ENCODE measurements at places on chromosomes 12 and 14. TPM values are rescaled to one million over a fixed set of nuclear protein-coding genes. Genes with fewer than 3 reads are reported as not detected.
A peak's percentile ranks its signal among the peaks of the same experiment; 100 is the strongest.

TAS2R46 gene
- not detected for polyA plus RNA-seq

TCL1B gene
- polyA plus RNA-seq = not detected

KRT5 gene
- polyA plus RNA-seq = 48.5 TPM

LTA4H gene
- polyA plus RNA-seq = 145 TPM

LPAR5 gene
- 1.2 TPM for polyA plus RNA-seq

USP44 gene
- 8.9 TPM for polyA plus RNA-seq

FGF6 gene
- not detected for polyA plus RNA-seq

DNA sequence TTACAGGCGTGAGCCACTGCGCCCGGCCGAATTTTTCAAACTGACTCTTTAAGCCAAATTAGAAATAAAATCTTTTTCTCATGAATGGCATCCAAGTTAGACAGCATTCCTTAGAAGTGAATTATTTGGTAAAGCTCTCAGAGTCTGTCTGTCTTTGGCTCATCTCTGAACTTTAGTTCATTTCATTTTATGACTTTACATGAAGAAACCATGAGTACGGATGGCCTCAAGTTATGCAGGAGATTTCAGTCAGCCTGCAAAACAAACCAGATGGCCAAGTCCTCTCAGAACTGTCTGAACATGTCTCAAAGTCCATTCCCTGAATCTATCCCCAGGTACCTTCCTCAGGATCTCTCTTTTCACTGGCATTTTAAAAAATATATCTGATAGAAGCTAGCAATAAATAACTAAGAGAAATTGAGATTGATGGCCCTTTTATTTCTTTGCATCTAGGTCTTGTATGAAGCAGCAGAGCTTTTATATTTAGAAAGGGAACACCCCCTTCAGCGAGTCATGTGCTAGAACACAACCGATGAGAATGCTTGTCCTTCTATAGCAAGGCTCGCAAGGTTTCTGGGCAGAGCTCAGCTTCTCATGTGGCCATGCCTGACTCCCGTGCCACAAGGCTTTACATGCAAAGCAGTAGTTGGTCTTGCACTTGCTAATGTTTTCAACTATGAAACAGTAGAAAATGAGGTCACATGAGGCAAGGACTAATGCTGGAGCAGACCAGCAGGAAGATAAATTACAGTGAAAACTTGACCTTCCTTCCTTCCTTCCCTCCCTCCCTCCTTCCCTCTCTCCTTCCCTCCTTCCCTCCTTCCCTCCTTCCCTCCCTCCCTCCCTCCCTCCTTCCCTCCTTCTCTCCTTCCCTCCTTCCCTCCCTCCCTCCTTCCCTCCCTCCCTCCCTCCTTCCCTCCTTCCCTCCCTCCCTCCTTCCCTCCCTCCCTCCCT is 125.0 kb downstream of the AKAP6 start:
- H3K27me3 ChIP-seq = no peaks in the 10 kb centered on the region
- no peak for DNase-seq
- H3K4me3 ChIP-seq = no peak overlapping the region
- H3K4me1 ChIP-seq = peaks cover 17% of the 10 kb centered on the region

GRCh38 chr14:35883677-35884293 is 57.6 kb downstream of the BRMS1L start:
- no peaks in the 10 kb centered on the region for H3K4me1 ChIP-seq
- no peaks in the 10 kb centered on the region for H3K27me3 ChIP-seq
- no peak overlapping the region for H3K4me3 ChIP-seq
- H3K27ac ChIP-seq = no peak overlapping the region
- H3K36me3 ChIP-seq = no peaks in the 10 kb centered on the region

DNA sequence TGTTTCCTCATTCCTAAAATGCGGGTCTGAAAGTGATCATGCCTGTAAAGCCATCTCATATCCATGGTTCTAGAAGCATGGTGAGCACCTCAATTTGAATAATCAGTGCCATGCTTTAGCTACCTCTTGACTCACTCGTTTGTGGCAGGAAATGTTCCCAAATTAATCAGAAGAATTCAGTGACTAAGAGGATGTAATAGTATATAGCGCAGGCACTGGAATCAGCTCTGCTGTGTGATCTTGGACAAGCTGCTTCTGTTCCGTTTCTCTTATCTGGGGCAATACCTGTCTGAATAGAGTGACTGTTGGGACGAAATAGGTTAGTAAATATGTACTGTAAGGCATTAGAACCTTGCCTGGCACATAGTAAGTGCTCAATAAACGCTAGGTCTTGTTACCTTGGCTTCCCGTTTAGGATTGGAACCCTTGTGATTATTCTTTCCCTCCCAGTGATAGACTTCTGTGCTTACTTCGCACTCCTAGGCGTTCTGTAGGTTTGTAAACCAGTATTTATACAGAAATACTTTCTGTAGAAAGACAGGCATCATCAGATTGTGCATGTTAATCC is 820 bp upstream of the SMAGP start:
- no peaks in the 10 kb centered on the region for H3K27me3 ChIP-seq
- peak overlapping the region; percentile 97 for H3K27ac ChIP-seq
- no peaks in the 10 kb centered on the region for H3K36me3 ChIP-seq
- no peak overlapping the region for H3K4me3 ChIP-seq
- H3K4me1 ChIP-seq = peaks cover 3% of the 10 kb centered on the region

GRCh38 chr12:58310809-58311622 is 369.6 kb downstream of the ATP23 start:
- no peak overlapping the region for H3K4me3 ChIP-seq
- H3K36me3 ChIP-seq = no peaks in the 10 kb centered on the region
- no peaks in the 10 kb centered on the region for H3K27me3 ChIP-seq
- H3K27ac ChIP-seq = no peak overlapping the region
- no peaks in the 10 kb centered on the region for H3K4me1 ChIP-seq

GRCh38 chr12:53419756-53420155 is 3.9 kb upstream of the AMHR2 start:
- no peaks in the 10 kb centered on the region for H3K36me3 ChIP-seq
- peak; percentile 25 for DNase-seq
- peaks cover 7% of the 10 kb centered on the region for H3K4me1 ChIP-seq
- H3K27ac ChIP-seq = no peak overlapping the region

DNA sequence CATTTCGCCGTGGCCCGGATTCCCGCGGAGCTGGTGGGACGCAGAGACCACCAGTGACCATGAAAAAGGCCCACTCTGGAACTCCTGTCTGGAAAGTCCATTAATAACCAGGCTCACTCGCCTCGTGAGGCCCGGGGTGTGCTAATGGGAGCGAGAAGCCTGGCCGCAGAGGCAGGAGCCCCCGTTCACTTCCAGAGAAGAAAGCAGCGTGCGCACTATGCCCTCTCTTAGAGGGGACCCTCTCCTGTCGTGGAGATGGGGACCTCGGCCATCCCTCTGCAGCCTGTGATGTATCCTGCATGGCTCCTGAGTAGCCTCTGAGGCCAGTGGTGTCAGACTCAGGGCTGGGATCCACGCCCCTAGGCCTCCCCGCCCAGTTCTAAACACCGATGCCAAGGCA is 134.1 kb upstream of the VRK1 start:
- H3K4me3 ChIP-seq = no peak overlapping the region
- H3K27ac ChIP-seq = no peak overlapping the region
- H3K27me3 ChIP-seq = no peaks in the 10 kb centered on the region
- H3K4me1 ChIP-seq = no peaks in the 10 kb centered on the region
- no peaks in the 10 kb centered on the region for H3K36me3 ChIP-seq

DNA sequence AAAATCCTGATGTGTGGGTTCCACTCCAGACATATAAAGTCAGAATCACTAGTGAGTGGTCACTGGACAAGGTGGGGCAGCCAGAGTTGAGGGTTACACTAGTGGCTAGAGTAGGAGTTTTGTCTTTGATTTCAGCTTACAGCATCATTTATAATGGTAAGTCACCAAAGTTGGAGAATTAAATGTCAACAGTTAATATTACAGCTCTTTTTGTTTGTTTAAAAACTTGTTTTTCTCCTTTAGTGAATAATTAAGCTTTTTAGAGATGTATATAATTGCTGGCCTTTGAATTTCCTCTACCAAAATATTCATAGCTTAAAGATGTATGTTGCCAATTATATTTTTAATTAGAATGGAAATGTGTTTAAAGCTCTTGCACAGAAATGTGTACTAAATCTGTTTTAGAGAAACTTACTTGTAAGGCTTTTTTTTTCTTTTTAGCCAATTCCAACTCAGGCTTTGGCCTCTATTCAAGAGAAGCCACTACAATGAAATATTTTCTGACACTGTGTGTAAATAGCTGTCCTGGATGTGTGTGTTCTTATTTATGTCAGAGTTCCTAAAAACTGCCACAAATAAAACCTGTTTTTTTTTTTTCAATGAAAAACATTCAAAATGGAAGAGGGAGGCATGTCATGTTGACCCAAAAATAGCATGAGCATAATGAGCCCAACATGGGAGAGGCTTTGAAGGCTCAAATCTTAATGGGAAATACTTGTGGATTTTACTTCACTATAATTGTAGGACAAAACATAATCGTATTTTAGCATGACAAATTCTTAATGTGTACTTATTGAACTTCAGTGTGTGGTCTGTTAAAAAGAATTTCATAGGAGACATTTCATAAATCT is 92.2 kb downstream of the TBC1D30 start:
- no peak overlapping the region for H3K4me3 ChIP-seq
- H3K36me3 ChIP-seq = no peaks in the 10 kb centered on the region
- peaks cover 11% of the 10 kb centered on the region for H3K4me1 ChIP-seq
- DNase-seq = peak; percentile 63

DNA sequence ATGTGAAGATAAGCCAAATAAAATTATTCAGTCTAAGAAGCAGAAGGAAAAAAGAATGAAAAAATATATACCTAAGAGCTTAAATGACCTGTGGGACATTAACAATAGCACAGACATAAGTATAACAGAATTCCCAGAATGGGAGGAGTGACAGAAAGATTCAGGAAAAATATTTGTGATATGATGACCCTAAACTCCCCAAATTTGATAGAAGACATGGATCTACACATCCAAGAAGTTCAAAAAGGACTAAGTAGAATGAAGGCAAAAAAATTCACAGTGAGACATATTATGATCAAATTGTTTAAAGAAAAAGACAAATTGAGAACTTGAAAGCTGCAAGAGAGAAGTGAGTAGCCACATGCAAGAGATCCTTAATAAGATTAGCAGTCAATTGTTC is 211.4 kb upstream of the OR4E1 start:
- no peaks in the 10 kb centered on the region for H3K27me3 ChIP-seq
- H3K4me1 ChIP-seq = no peaks in the 10 kb centered on the region
- DNase-seq = no peak
- H3K27ac ChIP-seq = no peak overlapping the region

DNA sequence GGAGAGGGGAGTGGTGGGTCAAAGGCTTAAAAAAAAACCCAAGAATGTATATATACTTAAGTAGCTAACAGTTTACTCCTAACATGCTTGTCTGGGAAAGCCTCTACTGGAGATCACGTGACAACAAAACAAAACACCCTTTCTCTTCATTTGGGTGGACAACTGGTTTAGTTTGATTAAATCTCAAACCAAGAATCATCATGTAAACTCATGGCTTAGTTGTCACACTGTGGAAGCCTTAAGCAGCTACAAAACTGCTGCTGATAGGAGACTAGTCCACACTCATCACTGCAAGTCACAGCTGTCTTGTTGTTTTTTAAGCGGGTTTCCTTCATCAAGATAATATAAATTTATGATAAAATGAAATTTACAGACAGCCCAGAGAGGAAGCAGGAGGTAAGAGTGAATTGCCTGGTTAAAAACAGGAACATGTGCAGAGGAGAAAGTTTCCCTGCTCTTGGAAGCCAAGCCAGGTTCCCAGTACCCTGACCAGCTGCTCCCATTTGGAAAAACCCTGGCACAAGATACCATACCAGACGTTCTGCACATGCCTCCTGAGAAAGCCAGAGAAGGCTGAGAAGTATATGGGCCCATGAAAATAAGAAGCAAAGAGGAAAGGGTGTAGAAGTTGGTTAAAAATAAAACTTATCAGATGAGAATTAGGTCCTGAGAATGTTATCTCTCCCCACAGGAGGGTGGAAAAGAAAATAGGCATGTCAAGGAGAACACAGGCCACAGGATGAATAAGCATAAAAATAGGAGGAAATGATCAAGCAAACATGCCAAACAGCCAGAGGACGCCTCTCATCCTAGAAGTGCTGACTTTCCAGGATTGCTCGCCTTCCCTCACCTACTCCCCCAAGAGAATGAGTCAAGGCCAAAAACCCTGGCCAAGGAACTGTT is 34.0 kb downstream of the EGLN3 start:
- H3K36me3 ChIP-seq = peaks cover 4% of the 10 kb centered on the region
- H3K4me1 ChIP-seq = peaks cover 5% of the 10 kb centered on the region
- no peak overlapping the region for H3K4me3 ChIP-seq

DNA sequence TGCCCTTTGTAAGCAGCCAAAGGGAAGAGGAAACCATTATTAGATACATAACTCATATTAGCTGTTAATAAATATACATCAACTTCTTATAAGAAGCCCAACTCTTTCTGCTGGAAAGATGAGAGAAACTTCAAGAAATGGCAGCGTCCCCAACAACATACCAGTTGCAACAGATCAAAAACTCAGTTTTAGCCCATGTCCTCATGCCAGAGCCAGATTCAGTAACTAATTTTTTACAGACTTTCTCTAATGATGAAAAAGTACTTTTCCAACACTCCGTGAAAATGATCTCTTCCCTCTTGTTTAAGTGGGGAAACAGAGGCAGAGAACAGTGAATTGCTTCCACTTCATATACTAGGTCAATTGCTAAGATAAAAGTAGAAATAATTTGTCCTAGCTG is 206.8 kb upstream of the NUDT4 start:
- H3K4me3 ChIP-seq = no peak overlapping the region
- H3K4me1 ChIP-seq = no peaks in the 10 kb centered on the region

DNA sequence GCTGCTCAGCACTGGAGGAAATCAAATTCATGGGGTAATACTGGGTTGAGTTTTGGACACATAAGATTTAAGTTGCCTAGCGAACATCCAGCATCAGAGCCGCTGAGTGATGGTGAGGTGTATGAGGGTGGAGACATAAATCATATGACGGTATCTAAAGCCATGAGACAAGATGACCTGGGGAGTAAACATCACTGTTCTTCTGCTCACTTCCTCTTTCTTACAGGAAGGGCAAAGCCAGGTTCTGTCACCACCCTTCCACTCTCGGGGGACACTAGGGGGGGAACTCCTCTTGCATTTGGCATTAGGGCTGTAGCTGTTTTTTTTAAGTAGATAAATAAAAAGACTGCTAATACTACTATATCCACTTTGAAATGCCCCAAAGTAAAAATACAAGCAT is 24.0 kb downstream of the PRDM4 start:
- no peaks in the 10 kb centered on the region for H3K4me1 ChIP-seq
- no peaks in the 10 kb centered on the region for H3K27me3 ChIP-seq
- H3K27ac ChIP-seq = no peak overlapping the region

DNA sequence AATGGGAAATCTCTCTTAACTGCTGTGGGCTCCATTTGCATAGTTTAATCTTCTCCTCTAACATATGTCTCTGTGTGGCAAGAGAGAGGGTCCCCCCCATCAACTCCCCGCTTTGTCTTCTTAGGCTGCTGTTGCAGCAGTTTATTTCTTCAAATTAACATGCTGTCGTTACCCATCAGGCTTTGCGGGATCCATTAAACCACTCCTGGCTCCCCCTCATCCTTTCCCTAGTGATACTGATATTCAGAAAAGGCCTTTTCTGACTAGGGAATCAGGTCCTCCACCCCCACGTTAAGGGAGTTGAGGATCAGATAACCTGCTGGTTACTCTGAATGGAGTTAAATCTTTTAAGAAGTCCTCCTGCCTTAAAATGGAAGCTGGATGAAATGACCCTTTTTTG is 15.2 kb downstream of the GPR84 start:
- no peak overlapping the region for H3K4me3 ChIP-seq
- peaks cover 4% of the 10 kb centered on the region for H3K4me1 ChIP-seq
- peaks cover 49% of the 10 kb centered on the region for H3K36me3 ChIP-seq
- H3K27ac ChIP-seq = no peak overlapping the region
- H3K27me3 ChIP-seq = no peaks in the 10 kb centered on the region

All from lung (tissue), 17 donors.